ENCODE measurements at places on chromosomes 5 and 9. TPM values are rescaled to one million over a fixed set of nuclear protein-coding genes. Genes with fewer than 3 reads are reported as not detected.

Gene IRGM
- polyA plus RNA-seq: not detected

Gene GABRG2
- polyA plus RNA-seq: not detected

Gene MOB3B
- polyA plus RNA-seq: 32.6 TPM

Gene PPIC
- polyA plus RNA-seq: 28.1 TPM

Gene TAF11L10
- polyA plus RNA-seq: not detected

Gene FOXD4L5
- 0.01 TPM for polyA plus RNA-seq

Gene KIF4B
- not detected for polyA plus RNA-seq

Gene KLF9
- 4.5 TPM for polyA plus RNA-seq

Gene IFNB1
- polyA plus RNA-seq: 0.07 TPM

Gene BTNL8
- polyA plus RNA-seq: not detected

GRCh38 chr9:117835798-117836197, 131.6 kb downstream of the TLR4 start:
- no peak for DNase-seq
- no peaks in the 10 kb centered on the region for H3K27me3 ChIP-seq
- H3K4me1 ChIP-seq: no peaks in the 10 kb centered on the region

- H3K36me3 ChIP-seq: no peaks in the 10 kb centered on the region
- H3K27ac ChIP-seq: no peak overlapping the region
- no peak for DNase-seq
- H3K4me1 ChIP-seq: peaks cover 13% of the 10 kb centered on the region
- H3K27me3 ChIP-seq: no peaks in the 10 kb centered on the region
Observed at GRCh38 chr9:129838707-129839259, 3.5 kb downstream of the USP20 start.

DNA sequence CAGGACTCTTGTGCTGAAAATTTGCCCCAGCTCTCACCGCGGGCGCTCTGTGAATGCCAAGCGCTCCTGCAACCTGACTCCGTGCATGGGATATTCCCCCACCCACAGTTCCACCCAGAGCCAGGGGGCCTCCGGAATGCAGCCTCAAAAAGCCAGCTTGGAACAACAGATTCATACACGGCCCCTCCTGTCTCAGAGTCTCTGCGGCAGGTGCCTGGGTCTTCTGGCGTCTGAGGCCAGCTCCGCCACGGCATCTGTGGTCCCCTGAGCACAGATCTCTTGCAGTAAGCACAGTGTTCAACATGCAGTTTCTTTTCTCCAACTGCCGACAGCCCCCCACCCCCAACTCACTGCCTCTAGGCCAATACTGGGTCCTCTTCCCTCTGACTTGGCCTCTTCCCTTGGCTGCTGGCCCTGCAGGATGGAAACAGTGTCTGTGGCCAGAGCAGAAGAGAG, 355.7 kb upstream of the IRX2 start:
- no peaks in the 10 kb centered on the region for H3K36me3 ChIP-seq
- H3K4me3 ChIP-seq: no peak overlapping the region
- H3K27ac ChIP-seq: no peak overlapping the region

- no peaks in the 10 kb centered on the region for H3K36me3 ChIP-seq
- no peaks in the 10 kb centered on the region for H3K27me3 ChIP-seq
- peaks cover 62% of the 10 kb centered on the region for H3K4me1 ChIP-seq
- peak overlapping the region; percentile 88 for H3K27ac ChIP-seq
Observed at GRCh38 chr9:99126312-99126711, 21.4 kb downstream of the TGFBR1 start.

DNA sequence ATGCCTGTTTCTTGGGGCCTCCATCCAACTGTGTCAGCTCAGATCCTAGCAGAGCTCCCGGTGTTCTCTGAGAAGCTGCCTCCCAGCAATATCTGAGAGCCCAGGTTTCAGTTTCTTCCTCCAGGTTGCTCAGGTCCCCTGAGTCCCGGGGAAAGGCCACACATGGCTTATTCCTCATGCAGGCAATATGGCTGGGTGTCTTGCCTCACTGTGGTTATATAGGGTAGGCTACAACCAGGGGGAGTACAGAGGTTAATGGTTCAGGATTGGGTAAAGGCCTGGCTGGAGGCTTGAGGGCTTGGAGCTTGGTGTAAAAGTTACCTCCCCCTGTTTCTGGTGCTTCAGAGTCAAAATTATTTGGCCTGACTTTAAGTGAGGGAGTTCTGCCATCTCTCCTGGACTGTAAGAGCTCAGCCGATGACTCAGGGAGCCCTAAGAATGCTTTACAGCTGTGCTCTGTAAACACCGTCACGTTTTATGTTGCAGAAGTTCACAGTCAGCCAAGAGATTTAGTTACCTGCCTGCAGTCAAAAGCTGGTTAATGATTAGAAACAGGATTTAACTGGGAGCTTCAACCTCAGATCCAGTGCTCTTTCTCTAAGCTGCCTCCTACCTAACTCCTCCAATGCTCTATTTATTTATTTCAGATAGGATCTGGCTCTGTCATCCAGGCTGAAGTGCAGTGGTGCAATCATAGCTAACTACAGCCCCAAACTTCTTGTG, 24.3 kb upstream of the UBAP2 start:
- H3K4me3 ChIP-seq: peak overlapping the region; percentile 41
- peak overlapping the region; percentile 76 for H3K27ac ChIP-seq
- no peaks in the 10 kb centered on the region for H3K36me3 ChIP-seq
- no peaks in the 10 kb centered on the region for H3K27me3 ChIP-seq
- no peak for DNase-seq
- peaks cover 32% of the 10 kb centered on the region for H3K4me1 ChIP-seq

DNA sequence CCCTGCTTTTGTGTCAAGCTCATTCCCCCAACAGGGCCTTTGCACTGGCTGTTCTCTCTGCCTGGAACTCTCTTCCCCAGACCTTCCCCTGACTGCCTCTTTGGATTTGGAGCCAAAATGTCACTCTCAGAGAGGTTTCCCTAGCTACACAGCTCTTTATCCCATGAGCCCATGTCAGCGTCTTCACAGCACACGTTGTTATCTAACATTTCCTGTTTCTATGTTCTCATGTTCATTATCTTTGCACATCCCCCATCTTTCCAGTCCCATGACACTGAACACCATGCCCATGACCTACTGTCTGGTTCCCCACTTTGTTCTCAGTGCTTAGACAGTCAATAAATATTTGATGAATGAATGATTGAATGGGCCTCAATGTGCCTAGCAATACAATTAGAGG, 26.3 kb upstream of the ARSI start:
- H3K4me3 ChIP-seq: no peak overlapping the region
- peaks cover under 1% of the 10 kb centered on the region for H3K4me1 ChIP-seq
- H3K27me3 ChIP-seq: no peaks in the 10 kb centered on the region
- no peak for DNase-seq
- no peaks in the 10 kb centered on the region for H3K36me3 ChIP-seq
- no peak overlapping the region for H3K27ac ChIP-seq

- no peaks in the 10 kb centered on the region for H3K27me3 ChIP-seq
- H3K36me3 ChIP-seq: no peaks in the 10 kb centered on the region
- peak overlapping the region; percentile 71 for H3K27ac ChIP-seq
- H3K4me3 ChIP-seq: peak overlapping the region; percentile 92
- peaks cover 37% of the 10 kb centered on the region for H3K4me1 ChIP-seq
- DNase-seq: no peak
Observed at GRCh38 chr5:149730620-149731331, 666 bp downstream of the PPARGC1B start.

GRCh38 chr5:179287071-179287470, 58.2 kb downstream of the ADAMTS2 start:
- no peak for DNase-seq
- H3K36me3 ChIP-seq: no peaks in the 10 kb centered on the region
- H3K4me1 ChIP-seq: no peaks in the 10 kb centered on the region
- H3K27ac ChIP-seq: no peak overlapping the region

- no peaks in the 10 kb centered on the region for H3K36me3 ChIP-seq
- peaks cover 3% of the 10 kb centered on the region for H3K4me1 ChIP-seq
- no peak overlapping the region for H3K27ac ChIP-seq
- H3K27me3 ChIP-seq: no peaks in the 10 kb centered on the region
- no peak for DNase-seq
- no peak overlapping the region for H3K4me3 ChIP-seq
Observed at GRCh38 chr9:106405871-106406435, 457.0 kb upstream of the ZNF462 start.

DNA sequence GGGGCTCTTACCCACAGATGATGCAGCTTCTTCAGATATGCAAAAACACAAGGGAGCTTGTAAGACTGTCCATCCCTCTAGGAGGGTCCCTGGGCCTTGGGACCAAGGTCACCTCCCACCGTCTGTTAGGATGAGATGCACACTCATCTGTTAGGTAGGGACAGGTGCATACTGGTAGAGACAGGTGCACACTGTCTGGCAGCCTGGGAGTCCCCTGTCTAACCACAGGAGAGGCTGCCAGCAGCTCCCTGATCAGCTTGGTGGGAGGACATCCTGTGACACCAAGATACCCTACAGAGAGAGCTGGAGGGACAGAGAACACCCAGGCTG, 13.2 kb downstream of the TSPAN17 start:
- H3K4me3 ChIP-seq: no peak overlapping the region
- H3K27me3 ChIP-seq: peaks cover 4% of the 10 kb centered on the region
- no peaks in the 10 kb centered on the region for H3K36me3 ChIP-seq
- no peak overlapping the region for H3K27ac ChIP-seq

DNA sequence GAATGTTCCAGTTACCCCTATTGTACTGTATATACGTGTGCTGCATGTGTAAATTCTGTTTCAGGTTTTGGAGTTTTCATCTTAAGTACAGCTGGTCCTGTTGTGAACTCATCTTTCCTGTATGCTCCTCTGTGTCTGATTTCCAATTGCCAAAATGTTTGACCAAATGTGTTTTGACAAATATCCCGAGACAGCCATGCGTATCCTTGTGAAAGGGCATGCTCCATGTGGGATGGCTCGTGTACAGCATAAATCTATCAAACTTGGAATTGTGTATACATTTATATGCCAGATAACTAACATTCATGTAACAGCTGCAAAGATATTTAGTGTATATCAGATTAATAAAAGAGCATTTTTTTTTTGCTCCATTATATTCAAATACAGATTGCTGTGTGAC, 69.5 kb upstream of the IQGAP2 start:
- H3K27me3 ChIP-seq: peaks cover 3% of the 10 kb centered on the region
- no peak overlapping the region for H3K27ac ChIP-seq
- no peak for DNase-seq
- H3K36me3 ChIP-seq: no peaks in the 10 kb centered on the region
- no peaks in the 10 kb centered on the region for H3K4me1 ChIP-seq

DNA sequence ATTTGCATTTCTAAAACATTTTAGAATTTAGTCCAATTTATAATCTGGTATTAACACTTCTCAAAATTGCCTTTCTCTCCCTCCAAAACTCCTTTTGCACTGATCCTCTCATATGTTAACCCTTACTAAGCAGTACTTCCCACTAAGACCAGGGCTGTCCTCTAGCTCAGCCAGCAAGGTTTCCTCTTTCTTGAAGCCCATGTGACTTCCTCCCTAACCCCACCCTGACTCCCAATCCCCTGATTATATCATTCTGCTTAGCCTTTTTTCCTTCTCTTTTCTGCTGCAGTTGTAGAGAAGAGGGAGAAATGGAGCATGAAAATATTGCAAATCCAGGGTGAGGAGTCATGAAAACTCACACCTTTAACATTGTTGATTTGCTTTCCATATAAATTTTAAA, 241.7 kb downstream of the MCTP1 start:
- H3K36me3 ChIP-seq: no peaks in the 10 kb centered on the region
- no peaks in the 10 kb centered on the region for H3K27me3 ChIP-seq
- H3K4me1 ChIP-seq: no peaks in the 10 kb centered on the region
- DNase-seq: no peak
- no peak overlapping the region for H3K4me3 ChIP-seq

- no peak overlapping the region for H3K27ac ChIP-seq
- no peak overlapping the region for H3K4me3 ChIP-seq
- no peaks in the 10 kb centered on the region for H3K27me3 ChIP-seq
- H3K4me1 ChIP-seq: no peaks in the 10 kb centered on the region
- H3K36me3 ChIP-seq: no peaks in the 10 kb centered on the region
- no peak for DNase-seq
Observed at GRCh38 chr5:39555788-39556187, 131.0 kb upstream of the DAB2 start.

- H3K27ac ChIP-seq: no peak overlapping the region
- no peak for DNase-seq
- H3K36me3 ChIP-seq: no peaks in the 10 kb centered on the region
- no peaks in the 10 kb centered on the region for H3K27me3 ChIP-seq
Observed at GRCh38 chr5:35246411-35246810, 16.1 kb upstream of the PRLR start.

GRCh38 chr9:136567651-136568287, 21.9 kb upstream of the NOTCH1 start:
- H3K4me3 ChIP-seq: no peak overlapping the region
- no peak for DNase-seq
- H3K36me3 ChIP-seq: no peaks in the 10 kb centered on the region
- H3K4me1 ChIP-seq: peaks cover 19% of the 10 kb centered on the region
- H3K27ac ChIP-seq: peak overlapping the region; percentile 90

- H3K27me3 ChIP-seq: no peaks in the 10 kb centered on the region
- DNase-seq: no peak
- H3K4me1 ChIP-seq: peaks cover 3% of the 10 kb centered on the region
Observed at GRCh38 chr5:180090098-180090768, 18.7 kb upstream of the RNF130 start.

DNA sequence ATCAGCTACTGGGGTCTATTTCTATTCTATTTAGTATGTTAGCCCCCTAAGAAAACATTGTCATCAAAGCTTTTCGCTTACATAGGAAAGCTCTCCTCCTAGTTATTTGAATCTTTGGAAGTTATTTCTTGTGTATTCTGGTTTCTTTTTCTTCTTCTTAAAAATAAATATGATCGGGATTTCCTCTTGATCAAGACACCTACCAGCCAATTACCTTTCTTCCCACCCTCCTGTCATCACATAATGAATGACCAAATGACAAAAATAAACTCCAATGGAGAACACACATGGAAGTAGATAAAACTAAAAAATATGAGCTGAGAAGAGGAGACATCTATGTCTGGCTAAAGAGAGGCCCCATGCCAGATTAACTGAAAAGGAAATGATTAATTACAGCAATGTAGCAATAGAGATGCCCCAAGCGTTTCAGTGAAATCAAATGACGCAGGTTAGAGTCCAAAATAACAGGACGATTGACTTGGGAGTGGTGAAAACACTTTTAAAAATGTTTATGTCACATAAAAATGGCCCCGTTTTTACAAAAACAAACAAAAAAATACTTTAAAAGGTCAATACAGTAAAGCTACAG, 59.5 kb upstream of the PCSK1 start:
- no peaks in the 10 kb centered on the region for H3K36me3 ChIP-seq
- H3K27me3 ChIP-seq: no peaks in the 10 kb centered on the region
- no peak overlapping the region for H3K4me3 ChIP-seq
- no peak overlapping the region for H3K27ac ChIP-seq
- H3K4me1 ChIP-seq: no peaks in the 10 kb centered on the region

DNA sequence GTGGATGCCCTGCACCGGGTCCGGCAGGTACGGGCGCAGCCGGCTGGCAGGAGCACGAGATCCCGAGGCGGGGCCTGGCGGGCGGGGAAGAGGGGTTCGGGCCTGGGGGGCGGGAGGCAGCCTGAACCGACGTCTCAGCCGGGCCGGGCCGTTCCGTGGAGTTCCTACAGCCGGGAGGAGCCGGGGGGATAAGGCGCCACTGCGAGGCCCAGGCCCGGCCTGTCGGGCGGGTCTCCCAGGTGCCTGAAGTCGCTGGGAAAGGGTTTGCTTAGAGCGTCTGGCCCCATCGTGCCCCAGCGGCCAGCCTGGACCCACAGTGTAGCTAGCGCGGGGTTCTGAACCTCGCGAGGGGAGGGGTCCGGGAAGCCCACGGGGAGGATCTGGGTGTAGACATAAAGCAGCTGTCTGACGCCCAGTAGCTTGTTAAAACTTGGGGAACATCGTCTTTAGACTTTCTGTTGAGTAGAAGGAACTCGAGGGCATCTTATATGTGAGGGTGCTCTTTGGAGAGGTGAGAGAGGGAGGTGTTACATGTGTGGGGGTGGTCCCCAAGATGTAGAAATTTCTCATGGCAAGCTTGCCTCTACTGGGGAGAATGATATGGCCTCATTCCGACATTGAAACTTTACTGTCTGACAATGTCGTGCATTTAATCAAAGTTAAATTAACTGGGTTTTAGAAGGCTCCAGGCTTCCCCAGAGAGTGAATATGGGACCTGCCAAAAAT, 524 bp downstream of the FUBP3 start:
- peak overlapping the region; percentile 88 for H3K4me3 ChIP-seq
- no peak for DNase-seq
- peaks cover 2% of the 10 kb centered on the region for H3K36me3 ChIP-seq
